Lung (tissue), 17 donors: ENCODE measurements at places on chromosomes 1 and 21. TPM values are rescaled to one million over a fixed set of nuclear protein-coding genes. Genes with fewer than 3 reads are reported as not detected.

Gene TRAF3IP3
- 15.7 TPM for polyA plus RNA-seq

Gene KRTAP19-4
- not detected for polyA plus RNA-seq

Gene DDAH1
- polyA plus RNA-seq = 13.6 TPM

Gene FMO2
- 78.2 TPM for polyA plus RNA-seq

Gene TMEM79
- 2.5 TPM for polyA plus RNA-seq

Gene RNF19B
- 5.1 TPM for polyA plus RNA-seq

Gene CD247
- 3.5 TPM for polyA plus RNA-seq

Gene STPG1
- polyA plus RNA-seq = 9.5 TPM

Gene ODF2L
- 81.9 TPM for polyA plus RNA-seq

Gene HES2
- 4.5 TPM for polyA plus RNA-seq

Gene ARHGEF16
- 8.2 TPM for polyA plus RNA-seq

Gene HPCA
- polyA plus RNA-seq = 0.19 TPM

Gene POGK
- polyA plus RNA-seq = 19.0 TPM

Gene TSSK3
- polyA plus RNA-seq = 0.37 TPM

Gene PAQR7
- 4.2 TPM for polyA plus RNA-seq

Gene NUAK2
- 4.2 TPM for polyA plus RNA-seq

Gene SFN
- polyA plus RNA-seq = 178 TPM

Gene PTGFRN
- polyA plus RNA-seq = 20.6 TPM

Gene CFAP74
- polyA plus RNA-seq = 3.2 TPM

Gene KRTAP13-2
- not detected for polyA plus RNA-seq

Gene PKP1
- 1.9 TPM for polyA plus RNA-seq

Gene CRYAA
- polyA plus RNA-seq = not detected

Gene SPATA17
- 3.9 TPM for polyA plus RNA-seq

Gene S100A7
- not detected for polyA plus RNA-seq
